ENCODE measurements at places on chromosomes 11 and 22.

DNA sequence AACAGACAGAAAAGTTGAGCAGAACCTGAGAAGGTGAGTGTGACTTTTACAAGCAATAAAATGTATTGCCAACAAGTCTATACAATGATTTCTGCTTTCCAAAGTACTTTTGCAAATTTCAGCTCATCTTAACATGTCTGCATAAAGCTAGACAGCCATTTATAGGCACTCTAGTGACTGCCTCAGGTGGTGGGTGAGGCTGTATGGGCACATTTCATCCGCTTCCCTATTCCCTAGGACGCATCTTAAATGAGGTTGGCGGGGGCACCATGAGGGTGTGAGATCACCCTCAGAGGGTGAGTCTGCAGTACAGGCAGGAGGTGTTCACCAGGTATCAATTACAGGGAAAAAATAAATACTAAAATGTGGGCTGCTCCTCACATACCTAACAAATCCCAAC is 110.1 kb downstream of the ETS1 start:
- DNase-seq: no peak

- DNase-seq: no peak
Observed at GRCh38 chr11:2541881-2542361, 97.1 kb downstream of the KCNQ1 start.

DNA sequence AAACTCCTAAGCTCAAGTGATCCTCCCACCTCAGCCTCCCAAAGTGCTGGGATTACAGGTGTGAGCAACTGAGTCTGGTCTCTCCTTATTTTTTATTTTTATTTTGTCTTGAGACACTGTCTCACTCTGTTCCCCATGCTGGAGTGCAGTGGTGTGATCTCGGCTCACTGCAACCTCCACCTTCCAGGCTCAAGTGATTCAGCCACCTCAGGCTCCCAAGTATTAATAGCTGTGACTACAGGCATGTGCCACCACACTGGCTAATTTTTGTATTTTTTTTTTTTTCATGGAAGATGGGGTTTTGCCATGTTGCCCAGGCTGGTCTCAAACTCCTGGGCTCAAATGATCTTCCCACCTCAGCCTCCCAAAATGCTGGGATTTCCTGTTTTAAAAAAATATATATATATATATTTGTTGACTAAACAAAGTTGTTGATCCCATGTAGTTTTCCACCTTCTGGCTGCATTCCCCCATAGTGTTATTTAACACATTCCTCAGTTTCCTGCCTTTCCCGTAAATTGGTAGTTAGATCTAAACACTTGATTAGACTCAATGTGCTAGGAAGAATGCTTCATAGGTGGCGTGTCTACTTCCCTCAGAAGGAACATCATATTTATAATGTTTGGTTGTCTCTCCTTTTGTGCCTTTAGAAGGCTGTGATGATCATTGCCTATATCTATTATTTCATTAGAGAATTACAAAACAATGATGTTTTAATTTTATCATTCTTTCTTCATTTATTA is 38.8 kb downstream of the LRRC32 start:
- no peak for DNase-seq

DNA sequence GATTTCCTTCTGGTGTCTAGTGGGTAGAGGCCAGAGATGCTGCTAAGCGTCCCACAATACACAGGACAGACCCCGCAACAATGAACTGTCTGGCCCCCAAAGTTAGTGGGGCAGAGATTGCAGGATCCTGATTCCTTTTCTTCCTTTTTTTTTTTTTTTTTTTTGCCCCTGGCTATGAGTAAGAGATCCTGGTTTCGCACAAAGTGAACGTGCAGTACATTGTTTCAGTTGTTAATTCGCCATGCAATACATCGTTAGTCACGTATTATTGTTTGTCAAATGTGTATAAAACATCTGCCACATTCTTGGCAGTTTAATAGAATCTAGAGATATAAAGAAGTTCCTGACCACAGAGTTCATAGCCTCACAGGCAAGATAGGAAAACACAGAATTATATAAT is 20.2 kb downstream of the ST3GAL4 start:
- peak; percentile 70 for DNase-seq

DNA sequence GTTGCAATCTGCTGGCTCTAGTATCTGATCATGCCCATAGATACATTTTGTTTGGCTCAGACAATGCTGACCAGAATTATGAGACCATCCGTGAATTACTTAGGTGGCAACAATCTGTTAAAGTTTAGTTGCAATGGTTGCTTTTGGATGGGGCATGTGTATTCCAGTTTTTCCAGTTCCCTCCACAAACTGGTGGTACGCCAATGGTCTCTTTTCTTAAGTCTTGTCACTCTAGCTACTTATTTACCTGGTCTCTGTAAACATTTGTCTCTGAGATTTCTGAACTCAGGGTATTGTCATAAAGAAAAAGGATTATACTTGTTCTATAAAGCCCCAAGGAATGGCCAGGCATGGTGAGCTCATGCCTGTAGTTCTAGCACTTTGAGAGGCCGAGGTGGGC is 65.9 kb downstream of the PGR start:
- DNase-seq: no peak
